T-helper 17 cell (primary cell): ENCODE measurements at places on chromosomes 2 and 18. TPM values are rescaled to one million over a fixed set of nuclear protein-coding genes. Genes with fewer than 3 reads are reported as not detected.

GRCh38 chr18:7645756-7646155 is 78.6 kb downstream of the PTPRM start:
- no peak for DNase-seq

GRCh38 chr18:13716916-13717315 is 9.4 kb downstream of the FAM210A start:
- no peak for DNase-seq

GRCh38 chr2:181817509-181817908 is 74.0 kb upstream of the ITPRID2 start:
- DNase-seq, result no peak

DNA sequence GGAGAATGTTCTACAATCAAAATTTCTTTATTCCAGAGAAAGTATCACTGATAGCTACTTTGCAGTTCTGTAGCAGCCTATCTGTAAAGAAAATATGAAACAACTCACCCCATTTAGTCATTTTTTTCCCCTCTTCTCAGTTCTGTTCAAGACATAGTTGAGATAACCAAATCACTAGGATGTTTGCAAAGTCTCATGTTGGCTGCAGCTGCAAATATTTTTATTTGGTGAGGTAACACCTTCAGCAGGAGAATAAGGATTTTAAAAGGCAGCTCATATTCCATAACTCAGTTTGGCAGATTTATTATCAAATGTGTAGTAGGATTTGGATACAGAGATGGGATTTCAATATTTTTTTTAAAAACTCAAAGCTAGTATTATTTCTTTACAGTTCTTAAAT is 41.0 kb downstream of the HNRNPLL start:
- no peak for DNase-seq

The NDUFB3 gene
- total RNA-seq, result 23.7 TPM

DNA sequence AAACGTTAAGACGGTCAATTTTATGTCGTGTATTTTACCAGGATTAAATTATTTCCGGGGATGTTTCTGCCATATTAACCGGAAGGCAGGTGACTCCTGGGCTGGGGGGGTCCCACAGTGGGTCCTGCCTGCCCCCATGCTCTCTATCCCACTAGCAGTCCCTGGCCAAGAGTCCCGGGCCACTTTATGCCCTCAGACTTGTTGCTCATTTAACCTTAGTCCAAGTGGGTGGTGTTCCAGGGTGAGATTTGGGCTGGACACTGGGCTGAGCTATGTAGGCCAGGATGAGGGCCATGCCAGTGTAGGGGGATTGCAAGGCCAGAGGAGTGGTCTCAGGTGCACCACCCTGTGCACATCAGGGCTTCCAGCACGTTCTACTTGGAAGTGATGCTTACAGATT is 24.1 kb downstream of the TWIST2 start:
- no peak for DNase-seq

GRCh38 chr2:109230941-109231420 is 102.0 kb downstream of the SH3RF3 start:
- DNase-seq, result no peak

The APLF gene
- total RNA-seq, result 5.3 TPM

The FZD7 gene
- total RNA-seq, result 0.30 TPM

The PSMA8 gene
- total RNA-seq, result 0.52 TPM

The SERPINB12 gene
- not detected for total RNA-seq

The M1AP gene
- total RNA-seq, result 0.60 TPM

The GCG gene
- not detected for total RNA-seq

- no peak for DNase-seq
These were observed 20.8 kb downstream of the FAM171B start for GRCh38 chr2:186714611-186715010.

- no peak for DNase-seq
These were observed 10.9 kb upstream of the CDH20 start for GRCh38 chr18:61322265-61322873.

DNA sequence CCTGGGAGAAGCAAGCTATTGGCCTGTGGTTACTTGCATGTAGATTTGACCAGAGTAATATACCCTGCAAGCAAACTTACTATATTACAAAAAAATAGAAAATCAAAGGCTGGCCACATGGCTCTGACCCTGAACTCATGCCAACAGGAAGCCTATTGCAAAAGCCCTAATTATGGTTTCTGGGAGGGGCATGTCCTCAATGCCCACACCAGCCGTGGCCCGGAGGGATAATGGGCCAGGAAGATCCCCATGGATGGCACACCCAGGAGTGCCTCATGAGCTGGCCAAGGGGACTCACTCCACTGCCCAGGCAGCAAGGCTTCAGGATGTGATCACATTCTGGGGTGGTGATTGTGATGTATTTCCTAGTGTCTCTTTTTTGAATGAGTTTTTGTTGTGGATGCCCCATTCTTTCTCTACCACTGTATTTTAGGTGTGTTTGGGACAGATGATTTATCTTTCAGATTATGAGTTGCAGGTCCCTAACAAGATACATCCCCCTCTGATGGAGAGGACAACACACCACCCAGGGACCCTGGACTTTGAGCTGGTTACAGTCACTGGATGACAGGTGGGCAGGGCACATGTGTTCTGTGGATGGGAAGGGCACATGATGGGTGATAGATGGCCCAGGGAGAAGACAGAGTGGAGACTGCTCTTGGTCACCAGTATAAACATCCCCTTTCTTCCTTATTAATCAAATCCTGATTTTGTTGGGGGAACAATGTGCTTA is 18.7 kb upstream of the TFCP2L1 start:
- DNase-seq, result no peak

The ILKAP gene
- total RNA-seq, result 114 TPM

GRCh38 chr2:73264783-73265182 is 19.5 kb downstream of the FBXO41 start:
- no peak for DNase-seq

DNA sequence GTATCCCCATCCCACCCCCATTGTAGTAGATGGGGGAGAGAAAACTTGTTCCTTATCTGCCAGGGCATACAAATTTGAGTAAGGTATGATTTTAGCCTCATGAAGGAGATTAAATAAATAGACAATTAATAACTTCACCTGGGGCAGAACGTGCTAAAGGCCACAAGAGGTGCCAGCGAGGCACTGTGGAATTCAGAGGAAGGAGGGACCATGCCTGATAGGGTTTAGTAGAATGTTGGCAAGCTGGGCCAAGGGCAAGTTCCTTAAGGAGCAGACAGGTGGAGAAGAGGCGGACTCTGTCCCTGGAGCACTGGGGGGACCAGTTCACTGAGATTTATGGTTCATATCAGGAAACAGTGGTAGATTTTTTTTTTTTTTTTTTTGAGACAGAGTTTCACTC is 22.5 kb downstream of the STAMBP start:
- DNase-seq, result no peak

The C1QL2 gene
- total RNA-seq, result not detected

The FHL2 gene
- 8.9 TPM for total RNA-seq

The GAD1 gene
- not detected for total RNA-seq
